Caco-2 (cell line): ENCODE measurements at places on chromosomes 4 and X.

DNA sequence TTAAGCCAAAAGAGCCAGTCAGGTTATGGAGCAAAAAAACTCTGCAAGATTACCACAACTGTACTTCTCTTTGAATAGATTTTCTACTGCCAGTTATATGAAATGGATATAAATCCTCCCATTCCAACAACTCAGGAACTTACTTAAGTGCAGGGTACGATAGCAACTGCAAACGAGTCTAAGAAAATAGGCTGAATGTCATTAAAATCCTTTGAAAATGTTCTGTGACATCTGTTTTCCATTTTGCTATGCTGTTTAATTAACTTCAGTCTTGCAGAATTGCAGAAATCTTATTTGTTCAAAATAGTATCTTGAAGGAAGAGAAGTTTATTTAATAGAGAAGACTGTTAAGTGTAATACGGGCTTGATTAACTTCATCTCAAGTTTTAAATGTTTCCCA lies 243.8 kb downstream of the PALLD start:
- DNase-seq, result no peak

DNA sequence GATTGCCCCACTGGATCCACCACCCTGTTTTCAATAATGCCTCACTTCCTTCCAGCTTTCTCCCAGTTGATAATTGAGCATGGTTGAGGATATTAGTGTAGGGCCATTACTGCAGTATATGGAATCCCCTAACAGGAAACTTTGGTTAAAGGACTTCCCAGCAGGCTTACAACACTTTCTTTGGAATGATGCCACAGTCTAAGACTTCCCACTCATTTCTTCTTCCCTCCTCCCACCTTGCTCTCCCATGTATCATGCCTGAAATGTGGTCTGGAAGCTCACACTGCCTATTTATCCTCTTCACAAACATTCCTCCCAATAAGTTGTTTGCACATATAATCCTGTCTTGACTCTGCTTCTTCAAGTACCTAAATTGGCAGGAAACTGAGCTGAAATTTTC lies 863.3 kb downstream of the CENPC start:
- no peak for DNase-seq

GRCh38 chr4:23458054-23458453 lies 431.8 kb downstream of the PPARGC1A start:
- DNase-seq, result no peak

DNA sequence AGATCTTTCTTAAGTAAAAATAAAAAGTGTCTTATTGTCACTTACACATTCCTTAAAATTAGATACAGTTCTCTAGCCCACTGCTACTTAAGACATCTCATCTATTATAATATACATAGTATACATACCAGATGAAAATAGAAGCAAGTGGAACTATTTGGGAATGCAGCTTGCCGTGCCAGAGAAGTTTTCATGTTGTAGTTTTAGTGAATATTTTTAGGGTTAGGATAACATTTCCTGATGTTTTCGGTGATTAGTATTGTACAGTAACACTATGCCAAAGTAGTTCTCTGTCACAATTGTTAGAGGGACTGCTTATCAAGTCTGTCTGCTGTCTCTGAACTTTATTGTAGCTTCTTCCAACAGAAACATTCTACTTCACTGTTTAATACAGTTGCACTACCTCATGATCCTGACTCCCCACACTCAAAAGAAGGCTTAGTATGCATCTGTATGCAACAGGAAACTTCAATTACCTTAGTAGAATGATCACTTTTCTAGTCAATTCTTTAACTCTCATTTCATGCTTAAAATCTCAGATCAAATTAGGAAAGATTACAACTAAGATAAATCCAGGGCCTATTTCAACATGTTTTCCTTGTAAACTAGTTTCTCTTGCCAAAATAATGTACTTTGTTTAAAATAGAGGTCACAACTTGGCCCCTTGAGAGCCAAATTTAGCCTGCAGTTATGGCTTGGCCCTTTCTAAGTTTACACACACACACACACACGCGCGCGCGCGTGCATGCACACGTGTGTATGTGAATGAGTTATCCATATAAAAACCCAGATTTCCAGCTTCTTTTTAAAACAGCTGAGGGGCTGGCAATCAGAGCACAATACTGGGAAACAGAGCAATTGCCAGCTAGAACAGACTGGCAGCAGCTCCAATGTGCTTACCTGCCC lies 42.3 kb upstream of the SRPX start:
- DNase-seq, result no peak

DNA sequence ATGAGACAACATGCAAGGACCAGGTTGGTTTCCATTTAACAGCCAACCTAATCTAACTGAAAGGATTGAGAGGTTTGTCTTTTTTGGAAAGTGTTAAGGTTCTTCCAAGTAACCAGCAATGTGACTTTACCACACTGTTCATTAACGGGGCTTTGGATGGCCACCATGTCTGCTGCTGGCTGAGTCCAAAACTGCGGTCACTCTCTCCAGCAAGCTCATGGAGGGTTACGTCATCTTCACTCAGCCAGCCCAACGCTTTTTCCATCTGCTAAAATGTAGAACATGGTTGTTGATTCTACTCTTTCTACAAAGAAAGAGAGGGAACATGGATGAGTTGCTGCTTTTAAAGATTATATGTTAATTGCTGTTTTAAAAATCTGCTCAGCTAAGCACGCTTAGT lies 11.0 kb downstream of the PKD2 start:
- no peak for DNase-seq

GRCh38 chr4:2395038-2395437 lies 23.4 kb downstream of the ZFYVE28 start:
- DNase-seq, result no peak
